ENCODE measurements at places on chromosomes 7 and 10. TPM values are rescaled to one million over a fixed set of nuclear protein-coding genes. Genes with fewer than 3 reads are reported as not detected.

DNA sequence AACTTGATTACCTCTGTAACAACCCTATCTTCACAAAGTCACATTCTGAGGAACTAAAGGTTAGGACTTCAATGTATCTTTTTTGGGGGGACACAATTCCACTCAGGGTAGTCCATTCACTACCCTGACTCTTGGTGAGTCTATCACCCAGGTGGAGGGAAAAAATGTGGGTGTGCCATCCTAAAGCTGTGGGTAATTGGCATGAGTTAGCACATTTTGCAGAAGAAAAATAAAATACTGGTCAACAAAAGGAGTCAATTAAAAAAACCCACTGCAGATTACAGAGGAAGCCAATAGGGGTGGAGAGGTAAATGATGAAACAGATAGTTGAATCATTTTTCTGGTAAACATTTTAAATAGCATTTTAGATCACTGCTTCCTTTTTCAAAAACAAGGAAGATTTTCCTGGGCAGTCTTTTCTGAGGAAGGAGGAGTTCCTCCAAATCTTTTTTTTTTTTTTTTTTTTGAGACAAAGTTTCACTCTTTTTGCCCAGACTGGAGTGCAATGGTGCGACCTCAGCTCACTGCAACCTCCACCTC, 5.1 kb upstream of the BLVRA start:
- no peak for DNase-seq
- H3K36me3 ChIP-seq, result peaks cover 10% of the 10 kb centered on the region
- H3K4me1 ChIP-seq, result peaks cover 11% of the 10 kb centered on the region
- H3K27me3 ChIP-seq, result peaks cover 19% of the 10 kb centered on the region
- no peak overlapping the region for H3K4me3 ChIP-seq
- no peak overlapping the region for H3K27ac ChIP-seq

GRCh38 chr7:8177109-8177933, 84.6 kb downstream of the ICA1 start:
- H3K4me1 ChIP-seq, result no peaks in the 10 kb centered on the region
- H3K36me3 ChIP-seq, result no peaks in the 10 kb centered on the region
- DNase-seq, result no peak
- no peak overlapping the region for H3K27ac ChIP-seq
- H3K4me3 ChIP-seq, result no peak overlapping the region
- no peaks in the 10 kb centered on the region for H3K27me3 ChIP-seq

- H3K4me1 ChIP-seq, result peaks cover 15% of the 10 kb centered on the region
- H3K27ac ChIP-seq, result no peak overlapping the region
- no peaks in the 10 kb centered on the region for H3K36me3 ChIP-seq
These were observed 8.0 kb upstream of the ZNRF2 start for GRCh38 chr7:30276203-30276900.

GRCh38 chr10:110398419-110399105, 93.8 kb upstream of the SMNDC1 start:
- H3K36me3 ChIP-seq, result peaks cover 41% of the 10 kb centered on the region
- peak overlapping the region; percentile 60 for H3K4me3 ChIP-seq
- peaks cover 56% of the 10 kb centered on the region for H3K4me1 ChIP-seq
- H3K27me3 ChIP-seq, result no peaks in the 10 kb centered on the region
- DNase-seq, result peak; percentile 89

DNA sequence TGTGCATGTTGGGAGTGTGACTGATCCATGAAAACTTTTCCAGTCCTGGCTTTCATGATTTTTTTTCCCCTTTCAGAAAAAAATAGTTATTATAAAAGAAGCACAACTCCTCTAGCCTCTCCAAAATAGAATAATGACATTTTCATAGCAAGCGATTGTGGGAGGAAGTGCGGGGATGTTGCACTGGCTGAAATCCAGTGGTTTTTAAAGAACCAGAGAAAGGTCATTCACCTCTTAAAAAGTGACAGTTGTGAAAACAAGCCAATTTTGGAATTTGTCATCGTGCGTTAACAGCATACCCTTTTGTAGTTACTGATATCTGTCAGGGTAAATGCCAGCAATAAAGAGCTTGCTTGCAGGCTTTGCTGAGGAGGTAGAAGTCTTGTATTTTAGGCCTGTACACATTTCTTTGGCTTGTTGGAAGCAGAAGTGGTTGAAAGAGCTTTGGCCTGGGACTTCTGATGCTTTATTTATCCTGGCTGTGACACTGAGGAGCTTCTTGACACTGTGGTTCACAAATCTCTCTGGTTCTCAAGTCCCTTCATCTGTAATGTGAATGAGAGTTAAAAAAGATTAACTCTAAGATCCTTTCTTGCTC, 545.9 kb downstream of the REEP3 start:
- peaks cover under 1% of the 10 kb centered on the region for H3K27me3 ChIP-seq
- no peak for DNase-seq
- H3K4me1 ChIP-seq, result no peaks in the 10 kb centered on the region

GRCh38 chr7:5303591-5304505, 21.1 kb downstream of the SLC29A4 start:
- H3K36me3 ChIP-seq, result peaks cover 45% of the 10 kb centered on the region
- H3K27me3 ChIP-seq, result peaks cover 50% of the 10 kb centered on the region
- H3K4me3 ChIP-seq, result no peak overlapping the region
- H3K27ac ChIP-seq, result no peak overlapping the region

DNA sequence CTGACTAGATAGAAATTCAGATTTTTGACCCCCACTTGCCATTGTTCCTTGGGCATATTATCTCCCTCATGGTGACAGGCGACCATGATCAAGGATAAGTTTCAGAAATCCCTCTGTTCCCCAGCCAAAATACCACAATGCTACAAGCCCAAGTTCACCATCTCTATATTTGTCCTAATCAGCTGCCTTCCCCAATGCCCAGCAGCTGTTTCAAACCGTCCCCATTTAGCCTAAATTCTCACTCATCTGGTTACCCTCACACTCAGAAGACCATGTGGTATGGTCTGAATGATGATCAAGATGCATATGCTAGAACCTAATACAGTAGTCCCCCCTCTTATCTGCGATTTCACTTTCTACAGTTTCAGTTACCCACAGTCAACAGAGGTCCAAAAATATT, 956 bp upstream of the GJC3 start:
- H3K27ac ChIP-seq, result no peak overlapping the region
- peaks cover 6% of the 10 kb centered on the region for H3K4me1 ChIP-seq
- no peak for DNase-seq
- peaks cover 4% of the 10 kb centered on the region for H3K36me3 ChIP-seq
- H3K4me3 ChIP-seq, result peak overlapping the region; percentile 67

- no peak for DNase-seq
- H3K4me3 ChIP-seq, result no peak overlapping the region
- H3K27ac ChIP-seq, result no peak overlapping the region
- no peaks in the 10 kb centered on the region for H3K27me3 ChIP-seq
- no peaks in the 10 kb centered on the region for H3K4me1 ChIP-seq
These were observed 4.6 kb upstream of the PFKFB3 start for GRCh38 chr10:6198171-6198570.

DNA sequence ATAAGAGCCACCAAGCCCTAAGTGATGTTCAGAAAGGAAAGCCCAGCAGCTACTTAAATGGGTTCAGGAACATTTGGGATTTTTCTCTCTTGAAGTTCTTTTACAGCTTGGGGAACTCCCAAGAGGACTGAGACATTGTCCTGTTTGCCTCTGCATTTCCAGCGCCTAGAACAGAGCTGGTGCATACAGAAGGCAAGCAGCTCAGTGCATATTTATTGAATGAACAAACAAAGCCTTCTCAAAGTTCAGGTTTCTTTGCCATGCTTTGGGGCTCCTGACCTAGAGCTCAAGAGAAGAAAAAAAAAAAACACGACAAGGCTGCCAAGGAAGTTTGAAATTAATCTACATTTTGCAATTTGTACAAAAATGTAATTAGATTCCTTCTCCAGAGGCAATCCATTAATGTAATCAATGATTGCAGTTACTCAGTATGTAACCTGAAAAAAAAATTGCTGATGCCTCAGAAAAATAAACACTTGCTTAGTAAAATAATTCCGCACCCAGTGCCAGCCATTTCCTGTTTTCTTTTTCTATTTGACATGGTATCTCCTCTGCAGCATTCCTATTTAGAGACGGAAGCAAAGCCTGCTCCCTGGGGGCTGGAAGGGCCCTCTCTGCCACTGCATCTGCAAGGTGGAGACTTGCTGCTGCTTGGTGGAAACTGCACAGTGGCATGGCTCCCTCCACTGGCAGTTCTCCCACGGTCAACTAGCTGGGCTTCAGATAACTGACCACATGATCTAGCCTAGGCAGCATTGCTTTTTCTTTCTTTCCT, 157.3 kb downstream of the TMEM178B start:
- DNase-seq, result peak; percentile 49
- H3K4me1 ChIP-seq, result no peaks in the 10 kb centered on the region
- no peaks in the 10 kb centered on the region for H3K36me3 ChIP-seq

- no peak overlapping the region for H3K4me3 ChIP-seq
- peaks cover 23% of the 10 kb centered on the region for H3K4me1 ChIP-seq
- no peaks in the 10 kb centered on the region for H3K36me3 ChIP-seq
- no peak overlapping the region for H3K27ac ChIP-seq
These were observed 9.9 kb downstream of the CNNM1 start for GRCh38 chr10:99339077-99339476.

DNA sequence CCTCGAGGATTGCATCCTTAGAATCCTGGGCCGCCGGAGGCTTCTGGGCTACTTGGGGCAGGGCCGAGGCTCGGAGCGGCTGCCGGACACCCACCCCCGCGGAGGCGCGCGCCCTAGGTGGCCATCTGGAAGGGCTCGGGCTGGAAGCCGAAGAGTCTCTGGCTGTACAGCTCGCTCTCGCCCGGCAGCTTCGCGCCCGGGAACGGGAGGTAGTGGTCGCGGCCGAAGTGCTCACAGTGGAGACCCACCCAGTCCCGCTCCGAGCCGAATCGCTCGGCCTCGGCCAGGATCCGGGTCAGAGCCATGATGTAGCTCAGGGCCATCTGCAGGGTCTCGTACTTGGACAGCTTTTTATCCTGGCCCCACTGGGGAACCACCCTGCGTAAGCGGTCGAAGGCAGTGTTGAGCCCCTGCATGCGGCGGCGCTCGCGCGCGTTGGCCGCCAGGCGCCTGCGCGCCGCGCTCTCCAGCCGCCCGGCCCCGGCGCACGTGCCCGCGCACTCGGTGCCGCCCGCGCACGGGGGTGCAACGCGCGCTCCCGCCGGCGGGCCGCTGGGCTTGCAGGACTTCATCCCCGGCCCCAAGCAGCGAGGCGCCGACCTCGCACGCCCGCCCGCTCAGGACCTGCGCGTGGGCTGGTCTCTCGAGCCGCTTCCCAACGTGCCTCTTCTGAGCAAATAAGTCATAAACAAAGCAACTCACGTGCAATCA, 652 bp downstream of the ATOH7 start:
- H3K27me3 ChIP-seq, result peaks cover 49% of the 10 kb centered on the region
- H3K36me3 ChIP-seq, result peaks cover 16% of the 10 kb centered on the region
- peak overlapping the region; percentile 81 for H3K4me3 ChIP-seq
- no peak overlapping the region for H3K27ac ChIP-seq

DNA sequence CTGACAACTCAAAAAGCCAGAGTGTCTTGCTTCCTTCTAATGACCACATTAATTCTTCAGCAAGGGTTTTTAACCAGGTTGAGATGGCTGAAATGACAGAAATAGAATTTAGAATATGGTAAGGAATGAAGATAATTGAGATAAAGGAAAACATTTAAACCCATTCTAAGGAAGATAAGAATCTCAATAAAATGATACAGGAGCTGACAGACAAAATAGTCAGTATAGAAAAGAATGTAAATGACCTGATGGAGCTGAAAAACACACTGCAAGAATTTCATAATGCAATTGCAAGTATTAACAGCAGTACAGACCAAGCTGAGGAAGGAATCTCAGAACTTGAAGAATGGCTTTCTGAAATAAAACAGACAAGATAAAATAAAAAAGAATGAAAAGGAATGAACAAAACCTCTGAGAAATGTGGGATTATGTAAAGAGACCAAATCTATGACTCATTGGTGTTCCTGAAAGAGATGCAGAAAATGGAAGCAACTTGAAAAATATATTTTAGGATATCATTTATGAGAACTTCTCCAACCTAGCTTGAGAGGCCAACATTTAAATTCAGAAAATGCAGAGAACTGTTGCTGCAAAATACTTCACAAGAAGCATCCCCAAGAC, 87.1 kb downstream of the SAMD9 start:
- no peak for DNase-seq
- H3K27ac ChIP-seq, result no peak overlapping the region
- H3K36me3 ChIP-seq, result no peaks in the 10 kb centered on the region
- no peaks in the 10 kb centered on the region for H3K4me1 ChIP-seq

GRCh38 chr10:4186849-4187540, 402.0 kb upstream of the KLF6 start:
- no peak overlapping the region for H3K4me3 ChIP-seq
- no peaks in the 10 kb centered on the region for H3K36me3 ChIP-seq
- DNase-seq, result no peak
- no peaks in the 10 kb centered on the region for H3K27me3 ChIP-seq
- H3K4me1 ChIP-seq, result no peaks in the 10 kb centered on the region

GRCh38 chr10:73645251-73645650, 4.0 kb upstream of the MYOZ1 start:
- H3K36me3 ChIP-seq, result no peaks in the 10 kb centered on the region
- H3K4me1 ChIP-seq, result no peaks in the 10 kb centered on the region
- DNase-seq, result no peak
- peaks cover 61% of the 10 kb centered on the region for H3K27me3 ChIP-seq
- H3K4me3 ChIP-seq, result no peak overlapping the region

DNA sequence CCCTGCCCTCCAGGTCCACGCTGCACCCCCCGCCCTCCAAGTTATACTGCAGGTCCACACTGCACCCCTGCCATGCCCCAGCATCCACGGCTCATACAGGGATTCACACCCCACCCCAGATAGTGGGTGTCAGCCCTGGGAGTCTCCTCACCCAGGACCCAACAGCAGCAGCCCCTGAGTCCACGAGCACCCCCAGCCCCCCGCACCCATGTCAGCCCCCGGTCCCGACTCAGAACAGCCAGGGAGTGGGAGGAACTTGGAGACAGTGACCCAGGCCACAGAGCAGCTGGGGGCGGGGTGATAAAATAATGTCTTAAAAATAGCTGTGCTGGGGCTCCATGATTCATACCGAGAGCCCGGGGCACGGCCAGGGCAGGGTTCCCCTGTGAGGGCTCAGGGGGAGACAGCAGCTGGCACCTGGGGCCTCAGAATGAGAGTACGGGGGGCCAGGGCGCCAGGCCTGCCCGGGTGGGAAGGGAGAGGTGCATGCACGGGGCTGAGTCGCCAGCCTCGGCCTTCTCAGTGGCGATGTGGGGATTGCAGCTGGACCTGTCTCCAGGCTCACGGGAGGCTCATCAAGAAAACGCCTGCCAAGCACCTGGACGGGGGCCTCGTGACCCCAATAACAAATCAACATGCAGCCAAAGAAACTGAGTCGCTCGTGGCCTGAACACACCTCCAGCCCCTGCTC, 29.8 kb downstream of the ADAP1 start:
- H3K4me3 ChIP-seq, result peak overlapping the region; percentile 61
- peaks cover 91% of the 10 kb centered on the region for H3K36me3 ChIP-seq
- H3K27me3 ChIP-seq, result no peaks in the 10 kb centered on the region
- peak; percentile 78 for DNase-seq
- peak overlapping the region; percentile 96 for H3K27ac ChIP-seq

GRCh38 chr7:155962191-155962967, 150.1 kb upstream of the SHH start:
- H3K4me1 ChIP-seq, result peaks cover 11% of the 10 kb centered on the region
- no peaks in the 10 kb centered on the region for H3K27me3 ChIP-seq
- DNase-seq, result peak; percentile 70
- H3K4me3 ChIP-seq, result peak overlapping the region; percentile 62
- peak overlapping the region; percentile 90 for H3K27ac ChIP-seq

The UNCX gene
- total RNA-seq, result not detected

The PON3 gene
- 6.5 TPM for total RNA-seq

The ZNF485 gene
- 7.1 TPM for total RNA-seq

The AKR1C3 gene
- total RNA-seq, result 181 TPM

The SLC16A9 gene
- 2.2 TPM for total RNA-seq

The CNPY1 gene
- not detected for total RNA-seq

The TMEM225B gene
- not detected for total RNA-seq

The NT5C3A gene
- 77.7 TPM for total RNA-seq

The LOXL4 gene
- 2.6 TPM for total RNA-seq

The OR2A1 gene
- total RNA-seq, result not detected

The NKX1-2 gene
- total RNA-seq, result not detected
